ENCODE measurements at places on chromosomes 3 and 15. TPM values are rescaled to one million over a fixed set of nuclear protein-coding genes. Genes with fewer than 3 reads are reported as not detected.

Gene OSTN
- polyA plus RNA-seq: not detected

- no peak for DNase-seq
Measured at GRCh38 chr3:152301745-152302181, 33.0 kb downstream of the MBNL1 start.

Gene PAQR5
- 0.06 TPM for polyA plus RNA-seq

Gene COL6A6
- not detected for polyA plus RNA-seq

- DNase-seq: no peak
Measured at GRCh38 chr15:98536976-98537375, 111.4 kb upstream of the IGF1R start.

DNA sequence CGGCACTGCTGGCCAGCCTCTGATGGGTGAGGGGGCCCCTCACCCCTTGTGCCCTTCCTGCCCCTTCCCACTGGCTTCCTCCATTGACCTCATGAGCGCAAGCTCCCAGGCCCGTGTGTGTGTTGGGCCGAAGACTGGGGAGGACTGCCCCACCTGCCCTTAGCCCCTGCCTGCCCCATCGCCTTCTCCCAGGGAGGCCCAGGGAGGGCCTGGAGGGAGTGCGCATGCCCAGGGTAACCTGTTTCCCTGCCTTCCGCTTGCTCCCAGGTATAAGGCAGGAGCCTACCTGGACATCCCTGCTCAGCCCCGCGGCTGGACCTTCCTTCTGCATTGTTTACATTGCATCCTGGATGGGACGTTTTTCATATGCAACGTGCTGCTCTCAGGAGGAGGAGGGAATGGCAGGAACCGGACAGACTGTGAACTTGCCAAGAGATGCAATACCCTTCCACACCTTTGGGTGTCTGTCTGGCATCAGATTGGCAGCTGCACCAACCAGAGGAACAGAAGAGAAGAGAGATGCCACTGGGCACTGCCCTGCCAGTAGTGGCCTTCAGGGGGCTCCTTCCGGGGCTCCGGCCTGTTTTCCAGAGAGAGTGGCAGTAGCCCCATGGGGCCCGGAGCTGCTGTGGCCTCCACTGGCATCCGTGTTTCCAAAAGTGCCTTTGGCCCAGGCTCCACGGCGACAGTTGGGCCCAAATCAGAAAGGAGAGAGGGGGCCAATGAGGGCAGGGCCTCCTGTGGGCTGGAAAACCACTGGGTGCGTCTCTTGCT is 8.8 kb downstream of the DLL4 start:
- no peak for DNase-seq

GRCh38 chr15:92970656-92971055 is 70.5 kb downstream of the CHD2 start:
- no peak for DNase-seq

GRCh38 chr3:24160424-24161095 is 215.5 kb downstream of the NR1D2 start:
- no peak for DNase-seq

GRCh38 chr3:44962621-44963393 is 13.2 kb downstream of the ZDHHC3 start:
- no peak for DNase-seq

Gene JMJD7
- 8.2 TPM for polyA plus RNA-seq

GRCh38 chr3:73508330-73508954 is 116.3 kb downstream of the PDZRN3 start:
- peak; percentile 1 for DNase-seq

Gene PLSCR4
- 1.1 TPM for polyA plus RNA-seq

DNA sequence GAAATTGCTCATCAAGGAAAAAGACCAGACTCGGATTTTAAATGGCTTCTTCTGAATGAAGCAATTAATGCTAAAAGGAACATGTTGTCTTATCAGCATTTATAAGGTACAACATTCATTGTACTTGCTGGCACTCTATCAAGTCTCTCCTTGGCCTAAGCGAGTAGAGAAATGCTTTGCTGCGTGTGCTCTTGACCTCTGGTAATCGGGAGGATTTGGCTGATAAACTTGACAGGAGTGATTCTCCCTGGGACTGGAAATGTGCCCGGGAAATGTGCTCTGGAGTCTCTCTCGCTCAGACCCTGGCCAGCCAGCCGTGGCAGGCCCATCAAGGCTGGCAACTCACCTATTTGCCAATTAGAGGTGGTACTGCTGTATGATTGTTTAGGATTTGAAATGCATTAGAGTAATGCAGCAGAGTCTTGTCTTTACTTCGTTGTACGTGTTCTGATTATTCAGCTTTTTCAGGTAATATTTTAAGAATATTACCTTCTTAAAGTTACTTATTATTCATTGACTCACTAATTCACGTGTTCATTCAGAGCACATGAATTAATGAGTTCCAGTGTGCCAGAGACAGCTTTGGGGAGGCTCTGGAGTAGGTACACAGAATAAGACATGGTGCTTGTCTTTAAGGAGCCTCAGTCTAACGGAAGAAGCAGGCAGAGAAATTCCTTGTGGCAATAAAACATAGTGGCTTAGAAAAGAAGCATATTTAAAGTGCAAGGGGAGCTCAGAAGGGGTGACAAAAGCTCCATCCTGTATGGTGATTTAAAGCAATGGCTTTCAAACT is 48.0 kb upstream of the TPRG1 start:
- DNase-seq: no peak

Gene OXSM
- 17.8 TPM for polyA plus RNA-seq

DNA sequence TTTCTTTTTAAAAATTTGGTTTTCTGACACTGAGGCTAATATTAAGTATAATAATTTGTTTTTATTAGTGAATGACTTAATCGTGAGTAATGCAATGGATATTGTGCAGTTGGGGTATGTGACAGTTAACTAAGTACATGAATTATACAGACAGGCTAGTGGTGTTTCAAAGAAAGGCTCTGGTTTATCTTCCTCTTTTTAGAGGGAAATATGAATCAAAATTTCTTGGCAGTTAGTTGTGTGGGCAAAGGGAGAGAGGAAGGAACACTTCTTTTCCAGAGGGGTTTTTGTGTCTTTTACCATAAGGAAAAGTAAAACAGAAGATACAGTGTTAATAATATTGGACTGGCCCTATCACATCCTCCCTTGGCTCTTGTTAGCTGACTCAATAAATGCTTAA is 2.7 kb downstream of the ZNF654 start:
- DNase-seq: no peak

DNA sequence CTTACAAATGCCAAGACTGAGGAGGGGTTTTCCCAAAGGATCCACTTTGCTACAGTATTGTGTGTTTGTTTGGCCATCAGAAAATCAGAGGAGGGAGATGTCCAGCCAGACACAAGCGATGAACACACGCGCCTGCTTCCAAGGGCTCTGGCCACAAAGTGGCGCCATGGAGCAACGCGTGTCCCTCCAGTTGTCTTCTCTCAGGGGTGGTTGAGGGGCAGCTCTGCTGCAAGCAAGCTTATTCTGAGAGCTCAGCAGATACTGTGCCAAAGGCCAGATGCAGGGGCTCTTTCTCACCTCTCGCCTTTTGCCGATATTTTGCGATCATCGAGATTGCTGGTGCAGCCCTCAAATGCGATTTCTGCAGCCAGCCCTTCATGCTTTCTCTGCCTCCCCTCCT is 88.9 kb upstream of the OSBPL11 start:
- DNase-seq: no peak

DNA sequence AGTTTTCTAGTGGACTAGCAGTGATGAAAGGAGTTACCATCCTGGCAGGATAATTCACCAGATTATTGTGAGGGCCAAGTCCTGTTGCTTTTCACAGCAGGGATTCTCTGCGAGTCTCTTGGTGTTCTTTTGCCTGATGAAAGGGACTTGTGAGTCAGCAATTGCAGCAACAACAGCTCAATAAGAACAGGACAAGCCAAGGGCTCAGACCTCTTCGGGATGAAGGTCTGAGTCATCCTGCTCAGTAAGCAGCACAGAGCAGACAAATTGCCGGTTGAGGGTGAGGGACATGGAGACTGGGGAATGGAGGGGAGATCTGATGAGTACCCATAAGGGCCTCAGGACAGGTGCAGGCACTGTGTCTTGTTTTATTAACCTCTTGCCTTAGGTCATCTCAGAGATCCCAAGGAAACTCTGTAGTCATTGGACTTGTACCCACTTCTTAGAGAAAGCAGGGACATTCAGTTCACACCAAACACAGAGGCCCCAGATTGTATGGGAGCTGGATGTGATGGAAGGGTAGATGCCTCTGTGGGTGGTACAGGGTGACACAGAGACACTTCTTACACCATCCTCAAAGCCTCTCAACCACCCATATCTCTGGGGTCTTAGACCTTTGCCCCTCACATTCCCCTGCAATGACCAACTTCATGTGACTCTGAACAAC is 173.8 kb upstream of the TLE3 start:
- peak; percentile 59 for DNase-seq

Gene PLSCR5
- polyA plus RNA-seq: not detected

Gene CPNE4
- 0.24 TPM for polyA plus RNA-seq

GRCh38 chr3:163422671-163423070 is 1655.6 kb downstream of the SI start:
- no peak for DNase-seq

GRCh38 chr3:31896648-31897433 is 84.2 kb downstream of the OSBPL10 start:
- DNase-seq: no peak

- no peak for DNase-seq
Measured at GRCh38 chr3:39814007-39814406, 4.6 kb downstream of the MYRIP start.

- no peak for DNase-seq
Measured at GRCh38 chr15:79529157-79529785, 97.1 kb downstream of the MINAR1 start.

DNA sequence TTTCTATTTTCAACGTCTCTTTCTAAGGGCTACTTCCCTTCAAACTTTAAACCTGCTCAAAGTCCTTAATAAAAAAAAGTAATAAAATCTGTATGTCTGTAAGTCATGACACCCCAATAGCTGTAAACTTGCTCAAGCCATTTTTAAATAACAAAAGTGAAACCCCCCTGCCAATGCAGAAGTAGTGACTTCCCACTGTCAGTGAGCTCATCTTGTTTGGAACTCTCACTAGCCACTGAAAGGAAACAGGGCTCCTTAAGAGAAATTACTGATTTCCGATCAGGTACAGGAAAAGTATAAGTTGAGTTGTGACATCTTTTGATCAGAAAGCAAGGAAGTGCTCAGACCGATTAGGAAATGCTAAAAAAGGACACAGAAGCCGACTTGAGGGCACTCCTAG is 27.6 kb upstream of the GPR171 start:
- no peak for DNase-seq

Gene AMIGO3
- polyA plus RNA-seq: 0.02 TPM

DNA sequence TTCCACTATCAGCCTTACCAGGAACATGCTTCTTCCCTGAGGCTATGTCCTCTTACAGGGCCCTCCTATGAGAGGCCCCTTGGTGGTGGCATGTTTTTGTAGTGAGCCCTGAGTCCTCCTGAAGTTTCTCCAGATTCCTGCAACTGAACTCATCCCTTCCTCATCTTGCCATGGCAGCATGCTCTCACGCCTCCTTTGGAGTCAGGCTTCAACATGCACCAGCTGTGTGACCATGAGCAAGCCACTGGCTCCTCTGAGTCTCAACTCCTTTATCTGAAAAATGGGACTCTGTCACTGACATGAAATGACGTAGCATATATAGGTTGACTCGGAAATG is 216.3 kb upstream of the TLE3 start:
- no peak for DNase-seq

GRCh38 chr3:138389144-138389601 is 40.8 kb downstream of the MRAS start:
- no peak for DNase-seq

Gene TMEM212
- polyA plus RNA-seq: not detected

Gene TMCO5A
- polyA plus RNA-seq: not detected

DNA sequence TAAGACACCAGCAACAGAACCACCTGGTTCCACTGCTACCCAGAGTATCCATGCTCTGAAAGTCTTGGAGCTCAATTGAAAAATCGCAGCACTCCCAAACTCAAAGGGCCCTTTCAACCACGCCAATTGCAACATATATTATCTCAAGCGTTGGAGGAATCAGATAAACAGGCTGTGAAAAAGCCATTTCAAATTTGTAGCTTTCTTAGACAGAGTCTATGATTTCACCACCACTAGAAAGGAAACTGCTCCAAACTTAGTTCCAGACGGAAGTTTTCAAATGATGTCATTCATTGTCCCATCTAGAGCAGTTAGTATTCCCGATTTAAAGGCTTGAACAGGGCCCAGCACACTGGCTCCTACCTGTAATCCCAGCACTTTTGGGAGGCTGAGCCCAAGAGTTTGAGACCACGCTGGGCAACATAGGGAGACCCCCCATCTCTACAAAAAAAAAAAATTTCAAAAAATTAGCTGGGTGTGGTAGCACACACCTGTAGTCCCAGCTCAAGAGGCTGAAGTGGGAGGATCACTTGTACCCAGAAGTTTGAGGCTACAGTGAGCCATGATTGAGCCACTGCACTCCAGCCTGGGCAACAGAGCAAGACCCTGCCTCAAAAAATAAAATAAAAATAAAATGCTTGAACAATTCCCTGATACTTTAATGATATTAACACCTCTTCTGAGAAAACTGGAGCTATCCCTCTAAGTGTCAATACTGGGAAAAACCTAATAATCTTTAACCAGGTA is 16.8 kb downstream of the TNIK start:
- no peak for DNase-seq

Gene HTR3E
- polyA plus RNA-seq: not detected

- no peak for DNase-seq
Measured at GRCh38 chr3:99472385-99472784, 166.0 kb upstream of the COL8A1 start.

- no peak for DNase-seq
Measured at GRCh38 chr15:68603216-68603595, 24.4 kb downstream of the CORO2B start.

DNA sequence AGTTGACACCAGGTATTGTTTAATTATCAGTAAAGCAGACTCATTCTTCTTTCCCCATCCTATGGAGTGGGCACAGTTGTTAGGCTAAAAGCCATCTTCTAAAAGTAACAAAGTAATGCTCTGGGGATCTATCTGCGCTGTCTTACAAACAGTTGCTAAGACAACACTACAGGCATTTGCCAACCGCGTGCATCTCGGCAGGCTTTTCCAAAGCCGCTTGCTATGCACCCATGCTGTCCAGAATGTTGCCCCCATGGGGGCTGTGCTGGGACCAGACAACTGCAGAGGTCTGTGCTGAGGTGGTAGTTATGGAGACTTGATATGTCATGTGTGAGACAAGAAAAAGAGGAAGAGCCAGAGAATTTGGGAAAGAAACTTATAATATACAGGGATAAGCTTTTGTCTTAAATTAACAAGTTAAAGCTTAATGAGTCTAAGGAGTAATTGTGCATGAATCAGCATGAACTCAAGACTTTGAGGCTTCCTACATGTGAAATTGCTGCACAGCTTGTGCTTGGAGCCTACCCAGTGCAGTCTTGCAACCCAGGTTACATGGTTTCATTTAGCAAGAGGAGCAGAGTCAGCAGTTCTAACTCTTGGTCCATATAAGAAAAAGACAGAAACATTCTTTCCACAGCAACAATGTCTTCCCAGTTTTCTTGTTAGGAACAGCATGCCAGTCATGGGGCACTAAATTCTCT is 38.9 kb upstream of the DCLK3 start:
- no peak for DNase-seq

Gene RBP2
- polyA plus RNA-seq: not detected

GRCh38 chr3:197791892-197792647 is 1.0 kb downstream of the LRCH3 start:
- DNase-seq: no peak

Gene CYP11A1
- not detected for polyA plus RNA-seq

Gene IL5RA
- not detected for polyA plus RNA-seq

- no peak for DNase-seq
Measured at GRCh38 chr3:47533996-47534454, 20.5 kb upstream of the ELP6 start.

All from keratinocyte (primary cell).